Parietal lobe (tissue), 2 donors: ENCODE measurements at places on chromosomes 6 and 20. TPM values are rescaled to one million over a fixed set of nuclear protein-coding genes. Genes with fewer than 3 reads are reported as not detected.

Gene HTR1B
- 1.9 TPM for total RNA-seq

Gene SCP2D1
- total RNA-seq, result not detected

Gene COX4I2
- total RNA-seq, result not detected

Gene F13A1
- 2.5 TPM for total RNA-seq

Gene TENT5A
- total RNA-seq, result 2.2 TPM

Gene MEP1A
- not detected for total RNA-seq

Gene EDN1
- total RNA-seq, result 3.8 TPM

Gene RBBP8NL
- not detected for total RNA-seq

Gene TCP1
- 270 TPM for total RNA-seq

Gene ADTRP
- total RNA-seq, result 3.1 TPM

Gene POU5F1
- not detected for total RNA-seq

Gene RARS2
- total RNA-seq, result 41.9 TPM

Gene ADGRF4
- total RNA-seq, result 0.31 TPM
